ENCODE measurements at places on chromosomes 13 and 19.
A peak's percentile ranks its signal among the peaks of the same experiment; 100 is the strongest.

DNA sequence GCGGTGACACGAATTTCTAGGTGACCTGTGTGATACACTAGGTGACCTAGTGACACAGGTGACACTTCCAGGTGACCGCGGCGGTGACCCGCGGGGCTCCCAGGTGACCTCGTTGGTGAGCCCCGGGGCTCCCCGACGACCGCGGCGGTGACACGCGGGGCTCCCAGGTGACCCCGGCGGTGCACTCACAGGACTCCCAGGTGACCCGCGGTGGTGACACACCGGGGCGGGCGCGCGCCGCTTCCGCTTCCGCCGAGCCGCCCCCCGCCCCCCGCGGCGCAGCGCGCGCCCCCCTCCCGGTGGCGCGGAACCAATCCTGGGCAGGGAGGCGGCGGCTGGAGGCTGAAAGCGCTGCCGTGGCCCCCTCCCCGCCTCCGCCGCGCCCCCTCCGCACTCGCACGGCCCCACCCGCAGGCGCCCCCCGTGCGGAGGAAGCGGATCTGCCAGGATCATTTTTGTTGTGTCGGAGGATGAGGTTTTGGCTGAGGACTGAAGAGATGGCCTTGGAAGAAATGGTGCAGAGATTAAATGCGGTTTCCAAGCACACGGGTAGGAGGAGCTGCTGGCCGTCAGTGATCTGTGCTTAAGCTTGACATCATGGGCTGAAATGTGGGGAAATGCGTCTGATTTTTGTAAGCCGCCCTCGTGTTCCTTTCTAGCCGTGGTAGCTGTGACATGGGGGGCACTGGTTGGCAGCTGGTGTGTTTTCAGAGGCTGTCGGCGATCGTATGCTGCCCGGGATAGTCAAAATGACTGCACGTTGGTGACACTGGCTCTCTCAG lies at the start of gene MCF2L:
TSS of gene MCF2L (plus strand) at position 305 of the 782 bp plus-strand sequence. CDS start at position 471, 166 bp downstream.
- DNase-seq = peak; percentile 55

- DNase-seq = no peak
These were observed 109.7 kb downstream of the GNG7 start for GRCh38 chr19:2592824-2593223.

- DNase-seq = no peak
These were observed 307.0 kb downstream of the SPRY2 start for GRCh38 chr13:80033951-80034350.

DNA sequence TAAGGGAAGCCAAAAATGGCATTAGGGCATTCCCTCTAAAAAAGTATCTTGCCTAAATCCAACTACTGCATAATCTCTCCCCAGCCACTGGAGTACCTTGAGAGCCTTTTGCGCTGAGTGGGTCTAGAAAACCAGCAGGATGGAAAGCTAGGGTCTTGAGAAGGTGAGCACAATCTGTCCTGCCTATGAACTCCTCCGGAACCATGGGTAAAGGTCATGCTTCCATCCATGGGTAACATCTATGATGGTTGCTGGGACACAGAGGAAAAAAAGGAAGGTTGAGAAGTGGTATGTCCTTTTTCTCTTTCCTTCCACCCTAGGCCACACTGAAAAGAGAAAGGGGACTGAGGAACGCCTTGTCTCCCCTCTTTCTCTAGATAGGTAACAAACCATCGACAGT lies 52.4 kb downstream of the ZNF676 start:
- DNase-seq = no peak
